ENCODE measurements at places on chromosomes 4 and X.
A peak's percentile ranks its signal among the peaks of the same experiment; 100 is the strongest.

DNA sequence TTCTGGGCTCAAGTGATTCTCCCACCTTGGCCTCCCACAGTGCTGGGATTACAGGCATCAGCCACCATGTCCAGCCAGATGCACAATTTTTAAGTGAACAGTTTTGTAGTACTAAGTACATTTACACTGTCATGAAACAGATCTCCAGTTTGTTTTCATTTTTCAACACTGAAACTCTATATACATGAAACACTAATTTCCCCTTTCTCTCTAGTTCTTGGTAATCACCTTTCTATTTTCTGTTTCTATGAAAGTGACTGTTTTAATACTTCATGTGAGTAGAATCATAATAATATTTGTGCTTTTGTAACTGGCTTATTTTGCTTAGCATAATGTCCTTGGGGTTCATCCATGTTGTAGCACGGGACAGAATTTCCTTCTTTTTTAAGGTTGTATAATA, 237.4 kb downstream of the CAMK2D start:
- DNase-seq: no peak

DNA sequence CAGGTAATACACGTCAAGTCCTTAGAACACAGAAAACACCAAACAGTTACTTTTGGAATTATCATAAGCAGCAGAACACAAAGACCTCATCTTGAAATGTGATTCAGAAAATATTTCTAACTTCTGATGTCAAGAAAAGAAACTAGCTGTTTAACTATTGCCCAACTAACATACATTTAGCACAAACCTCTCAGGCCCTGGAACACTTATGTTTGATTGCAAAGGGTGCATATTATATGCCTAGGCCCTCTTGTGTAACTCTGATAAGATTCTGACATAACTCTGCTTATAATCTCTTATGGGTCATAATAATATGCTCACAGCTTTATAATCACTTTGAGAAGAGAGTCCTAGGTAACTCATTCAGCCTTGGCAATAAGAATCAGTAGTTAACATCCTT, 62.6 kb downstream of the TBC1D9 start:
- DNase-seq: no peak

DNA sequence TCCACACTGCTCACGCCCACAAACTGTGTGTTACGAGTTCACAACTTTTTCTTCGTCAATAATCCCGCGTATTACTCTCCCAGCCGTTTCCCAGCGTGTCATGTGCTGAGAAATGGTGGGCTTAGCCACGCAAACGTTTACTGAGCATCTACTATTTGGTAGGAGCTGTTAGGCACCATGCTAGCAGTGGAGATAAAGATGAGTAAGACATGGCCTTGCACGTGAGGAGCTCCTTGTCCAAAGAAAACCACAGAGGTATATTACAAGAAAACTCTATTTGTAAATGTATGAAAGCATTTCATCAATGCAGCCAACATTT, 821 bp upstream of the TMEM128 start:
- DNase-seq: no peak

DNA sequence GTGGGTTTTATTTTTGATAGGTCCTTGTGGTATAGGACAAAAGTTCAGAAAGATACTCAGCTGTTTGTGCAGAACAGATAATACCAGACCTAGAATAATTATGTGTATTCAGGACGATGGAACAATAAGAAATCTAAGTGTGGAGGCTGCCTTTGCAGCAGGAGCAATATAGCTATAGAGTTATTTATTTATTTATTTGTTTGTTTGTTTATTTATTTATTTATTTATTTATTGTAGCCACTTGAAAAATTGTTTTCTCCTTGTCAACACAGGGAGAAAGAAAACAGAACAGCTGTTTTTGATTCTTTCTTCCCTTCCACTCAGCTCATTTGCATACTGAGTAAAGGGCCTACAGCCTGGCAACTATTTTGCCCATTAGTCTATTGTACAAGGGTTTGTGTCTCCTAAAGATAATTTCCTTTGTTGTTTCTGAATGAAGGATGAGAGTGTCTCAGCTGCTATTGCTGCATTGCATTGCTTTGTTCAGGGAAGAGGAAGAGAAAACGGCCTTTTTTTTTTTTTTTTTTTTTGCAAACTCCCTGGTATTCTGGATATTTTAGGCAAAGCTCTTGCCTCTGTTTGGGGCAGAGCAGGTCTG, 56.0 kb upstream of the ESX1 start:
- DNase-seq: no peak

GRCh38 chrX:14546190-14546589, 16.9 kb downstream of the GLRA2 start:
- no peak for DNase-seq

- DNase-seq: no peak
Observed at GRCh38 chrX:121851033-121851432, 803.6 kb downstream of the GLUD2 start.

DNA sequence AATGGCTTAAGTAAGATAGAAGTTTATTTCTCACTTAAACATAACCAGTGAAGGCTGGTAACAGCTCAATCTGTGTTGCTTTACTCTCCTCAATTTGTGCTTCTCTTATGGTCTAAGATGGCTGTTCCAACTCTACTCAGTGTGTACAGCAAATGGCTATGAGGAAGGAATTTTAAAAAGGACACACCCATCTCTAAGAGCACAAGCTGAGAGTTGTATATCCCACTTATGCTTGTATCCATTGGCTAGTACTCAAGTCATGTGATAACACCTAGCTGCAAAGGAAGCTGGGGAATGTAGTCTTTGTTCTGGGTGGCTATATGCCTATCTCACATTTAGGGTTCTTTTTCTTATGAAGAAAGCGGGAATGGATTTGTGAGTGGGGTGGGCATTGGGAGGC, 63.3 kb downstream of the GPAT3 start:
- DNase-seq: no peak

GRCh38 chr4:60683973-60684372, 516.2 kb upstream of the ADGRL3 start:
- DNase-seq: no peak

DNA sequence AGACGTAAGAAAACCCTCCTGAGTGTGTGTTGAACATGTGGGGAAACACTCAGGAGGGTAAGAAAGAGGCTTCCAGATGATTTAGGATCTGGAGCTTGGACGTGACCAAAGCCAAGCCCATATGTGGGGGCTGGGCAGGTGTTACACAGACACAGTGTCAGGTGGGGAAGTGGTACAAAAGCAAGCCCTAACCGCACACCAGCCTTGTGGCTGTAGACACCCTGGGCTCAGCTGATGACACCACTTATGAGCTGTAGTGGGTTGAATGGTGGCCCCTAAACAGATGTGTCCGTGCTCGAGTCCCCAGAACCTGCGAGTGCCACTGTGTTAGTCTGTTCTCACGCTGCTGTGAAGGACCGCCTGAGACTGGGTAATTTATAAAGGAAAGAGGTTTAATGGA, 25.0 kb upstream of the NSG1 start:
- DNase-seq: no peak

DNA sequence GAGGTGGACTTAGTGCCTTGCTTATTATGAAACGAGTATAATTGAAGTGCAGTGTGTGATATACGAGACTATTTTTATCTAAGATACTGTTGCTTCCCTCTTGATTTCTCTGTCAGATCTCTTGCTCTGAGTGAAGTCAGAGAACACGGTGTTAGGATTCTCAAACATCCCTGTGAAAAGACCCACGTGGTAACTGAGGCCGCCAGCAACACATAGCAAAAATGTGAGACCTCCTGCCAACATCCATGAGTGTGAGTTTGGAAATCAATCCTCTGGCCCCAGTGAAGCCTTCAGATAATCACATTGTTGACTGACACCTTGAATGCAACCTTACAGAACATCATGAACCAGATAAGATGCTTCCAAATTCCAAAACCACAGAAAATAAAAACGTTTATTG, 954.4 kb downstream of the FAT4 start:
- no peak for DNase-seq

- no peak for DNase-seq
Observed at GRCh38 chr4:60953826-60954225, 246.3 kb upstream of the ADGRL3 start.

- no peak for DNase-seq
Observed at GRCh38 chrX:147079974-147080373, 265.4 kb upstream of the CXorf51A start.

DNA sequence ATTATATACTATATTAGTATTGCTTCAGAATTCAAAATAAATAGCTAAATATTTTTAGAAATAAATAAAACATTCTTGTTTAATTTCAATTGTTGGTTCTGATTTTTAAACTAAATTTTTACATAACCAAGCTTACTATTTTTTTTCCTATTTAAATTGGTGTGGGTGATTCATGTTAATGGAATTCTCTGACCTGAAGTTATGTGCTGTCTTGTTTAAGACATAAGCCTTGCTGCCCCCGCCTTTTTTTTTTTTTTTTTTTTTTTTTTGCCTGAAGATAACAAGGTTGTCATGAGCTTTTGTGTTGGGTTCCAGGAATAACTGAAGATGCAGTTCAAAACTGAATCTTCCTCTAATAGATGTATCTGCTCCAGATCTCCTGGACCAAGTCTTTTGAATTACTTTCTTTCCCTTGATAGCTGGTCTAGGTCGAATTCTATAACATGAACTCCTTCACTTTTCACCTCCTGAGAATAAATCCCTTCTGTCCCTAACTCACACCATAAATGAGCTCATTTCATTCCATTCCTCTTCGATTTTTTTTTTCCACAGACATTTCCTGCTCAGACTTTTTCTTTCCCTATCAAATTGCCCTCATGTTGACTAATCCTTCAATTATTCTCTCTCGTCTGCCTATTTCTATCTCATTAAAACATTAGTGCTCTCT, 261.5 kb upstream of the FTHL17 start:
- DNase-seq: no peak

DNA sequence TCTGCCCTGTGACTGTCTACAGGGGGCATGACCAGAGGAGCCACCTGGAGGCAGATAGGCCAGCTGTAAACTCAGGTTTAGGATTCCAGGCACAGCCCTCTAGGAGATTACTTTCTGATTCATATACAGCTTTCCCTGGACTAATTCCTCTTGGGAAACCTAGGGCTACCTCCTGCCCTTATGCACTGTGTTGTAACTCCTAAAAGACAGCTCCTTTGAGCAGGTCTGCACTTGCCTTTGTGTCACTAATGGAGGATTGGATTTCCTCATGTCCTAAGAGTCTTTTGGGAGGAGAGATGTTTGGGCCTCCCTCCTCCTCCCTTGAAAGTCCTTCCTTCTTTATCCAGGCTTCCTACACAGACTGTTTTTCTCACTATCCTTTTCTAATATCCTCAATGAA, 202.0 kb downstream of the PCDH19 start:
- no peak for DNase-seq

GRCh38 chr4:154911097-154911496, 130.0 kb downstream of the RBM46 start:
- DNase-seq: peak; percentile 3

DNA sequence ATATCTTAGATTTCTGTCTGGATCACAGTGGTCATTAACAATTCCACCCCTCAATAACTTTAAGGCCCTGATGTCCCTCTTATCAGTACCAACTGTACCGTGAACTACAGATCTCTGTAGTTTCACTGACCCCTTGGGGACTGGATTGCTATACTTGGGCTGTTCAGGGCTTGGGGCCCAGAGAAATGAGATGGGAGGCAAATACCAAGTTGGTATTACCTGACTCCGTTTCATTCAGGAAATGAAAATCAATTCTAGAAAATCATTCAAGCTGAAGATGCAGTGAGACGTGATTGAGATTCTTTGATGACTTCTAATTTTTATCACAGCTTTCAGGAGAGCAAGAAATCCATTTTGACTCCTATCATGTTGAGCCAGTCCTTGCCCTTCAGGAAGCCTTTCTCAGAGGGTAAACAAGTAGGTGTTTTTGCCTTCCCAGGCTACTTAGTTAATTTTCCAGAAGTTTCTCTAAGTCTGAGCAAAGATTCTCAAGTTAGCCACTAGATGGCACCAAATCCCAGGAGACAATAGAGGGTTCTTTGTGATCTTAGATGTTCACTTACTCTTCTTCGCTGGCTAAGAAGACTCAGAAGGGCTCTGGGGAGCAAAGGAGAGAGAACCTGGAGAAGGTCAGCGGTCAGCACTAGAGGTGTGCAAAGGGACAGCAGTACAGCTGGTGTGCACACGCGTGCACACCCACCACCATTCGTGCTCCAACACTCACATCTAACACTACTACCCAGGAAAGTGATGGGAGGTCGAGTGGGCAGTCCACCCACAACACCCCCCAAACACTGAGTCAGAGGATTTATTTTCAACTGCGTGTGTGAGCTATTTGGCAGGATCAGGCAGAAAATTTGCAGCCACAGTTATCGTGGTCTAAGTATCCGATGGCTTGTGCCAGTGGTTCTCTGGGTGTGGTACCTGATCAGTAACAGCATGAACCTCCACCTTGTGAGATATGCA, 7.4 kb downstream of the HNRNPH2 start:
- DNase-seq: peak; percentile 62

- DNase-seq: no peak
Observed at GRCh38 chr4:177131736-177132135, 177.9 kb upstream of the NEIL3 start.

DNA sequence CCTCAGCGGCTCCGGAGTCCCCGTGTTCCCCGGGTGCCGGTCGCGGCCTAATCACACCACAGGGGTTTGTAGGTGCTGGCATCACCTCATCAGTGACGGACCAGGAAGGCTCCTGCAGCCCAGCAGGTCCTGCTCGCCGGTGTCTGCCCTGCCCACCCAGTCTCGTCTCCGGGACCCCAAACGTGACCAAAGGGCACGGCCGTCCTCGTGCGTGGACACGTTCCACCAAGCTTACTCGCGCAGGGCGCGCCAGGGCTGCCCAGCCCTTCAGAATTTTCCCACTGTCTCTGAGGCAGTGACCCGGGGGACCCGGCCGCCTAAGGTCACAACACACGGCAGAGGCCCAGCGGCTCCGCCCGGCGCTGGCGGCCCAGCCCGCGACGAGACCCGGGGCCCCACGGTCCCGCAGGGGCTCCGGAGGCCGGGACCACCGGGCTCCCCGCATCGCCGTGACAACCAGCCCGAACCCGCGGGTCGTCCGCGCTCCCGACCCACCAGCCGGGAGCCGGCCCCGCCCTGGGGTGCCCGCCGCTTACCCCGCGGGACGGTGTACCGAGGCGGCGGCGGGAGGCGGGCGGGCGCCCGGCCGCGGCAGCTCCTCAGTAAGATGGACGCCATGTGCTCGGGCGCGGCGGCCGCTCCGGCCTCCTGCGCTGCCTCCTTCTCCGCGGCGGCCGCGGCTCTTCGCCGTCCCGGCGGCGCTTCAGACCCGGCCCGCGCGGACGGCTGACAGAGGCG, 454 bp downstream of the LETM1 start:
- no peak for DNase-seq

DNA sequence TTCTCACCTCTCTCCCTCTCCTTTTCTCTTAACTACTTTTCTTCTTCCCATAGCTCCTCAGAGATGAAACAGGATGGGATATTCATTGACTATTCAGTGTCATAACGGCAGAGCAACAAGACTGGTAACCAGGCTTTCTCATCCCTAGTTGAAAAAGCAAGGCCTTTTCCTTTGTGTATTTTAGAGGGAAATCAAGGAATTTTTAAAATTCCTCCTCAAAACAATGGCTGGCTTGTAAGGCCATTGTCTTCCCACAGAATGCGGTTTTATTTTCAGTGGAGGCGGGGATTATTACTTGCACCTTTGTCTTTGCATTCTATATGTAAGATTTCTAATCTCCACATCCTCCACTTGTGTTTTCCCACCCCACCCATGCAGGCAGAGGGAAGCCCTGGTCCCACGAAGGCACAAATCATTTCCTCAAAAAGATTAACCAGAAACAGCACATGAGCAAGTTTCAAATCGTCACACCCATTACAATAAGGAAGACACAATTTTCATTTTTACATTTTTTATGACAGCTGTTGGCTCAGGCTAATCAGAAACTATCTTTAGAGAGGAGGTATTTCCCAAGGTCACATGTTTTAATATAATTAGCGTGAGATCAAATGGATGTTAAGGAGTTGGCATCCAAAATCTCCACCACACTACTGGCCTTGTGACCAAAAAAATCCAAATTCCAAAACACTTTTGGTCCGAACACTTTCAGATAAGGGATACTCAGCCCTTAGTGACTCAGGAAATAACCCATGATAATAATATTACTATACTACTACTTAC, 53.0 kb upstream of the KDR start:
- no peak for DNase-seq

All from NT2/D1 (cell line).